ENCODE measurements at places on chromosomes 12 and 14. TPM values are rescaled to one million over a fixed set of nuclear protein-coding genes. Genes with fewer than 3 reads are reported as not detected.

- no peaks in the 10 kb centered on the region for H3K4me1 ChIP-seq
- no peak for DNase-seq
- no peak overlapping the region for H3K4me3 ChIP-seq
- H3K36me3 ChIP-seq, result no peaks in the 10 kb centered on the region
- no peak overlapping the region for H3K27ac ChIP-seq
These were observed 10.6 kb downstream of the HECTD1 start for GRCh38 chr14:31196839-31197492.

- no peak overlapping the region for H3K4me3 ChIP-seq
- no peaks in the 10 kb centered on the region for H3K4me1 ChIP-seq
- no peaks in the 10 kb centered on the region for H3K36me3 ChIP-seq
These were observed 1.4 kb downstream of the LRFN5 start for GRCh38 chr14:41607966-41608663.

IL23A gene
- 2.9 TPM for total RNA-seq

- H3K36me3 ChIP-seq, result no peaks in the 10 kb centered on the region
- H3K27ac ChIP-seq, result peak overlapping the region; percentile 91
- H3K27me3 ChIP-seq, result no peaks in the 10 kb centered on the region
- no peak for DNase-seq
- H3K4me1 ChIP-seq, result peaks cover 14% of the 10 kb centered on the region
- H3K4me3 ChIP-seq, result peak overlapping the region; percentile 65
These were observed 700 bp downstream of the PRKAG1 start for GRCh38 chr12:49017891-49018260.

ALDH2 gene
- total RNA-seq, result 38.9 TPM

MYG1 gene
- 82.5 TPM for total RNA-seq

GRCh38 chr12:74820324-74820723 lies 282.7 kb downstream of the ATXN7L3B start:
- DNase-seq, result no peak
- no peaks in the 10 kb centered on the region for H3K36me3 ChIP-seq
- H3K4me1 ChIP-seq, result no peaks in the 10 kb centered on the region
- no peaks in the 10 kb centered on the region for H3K27me3 ChIP-seq
- H3K4me3 ChIP-seq, result no peak overlapping the region

DNA sequence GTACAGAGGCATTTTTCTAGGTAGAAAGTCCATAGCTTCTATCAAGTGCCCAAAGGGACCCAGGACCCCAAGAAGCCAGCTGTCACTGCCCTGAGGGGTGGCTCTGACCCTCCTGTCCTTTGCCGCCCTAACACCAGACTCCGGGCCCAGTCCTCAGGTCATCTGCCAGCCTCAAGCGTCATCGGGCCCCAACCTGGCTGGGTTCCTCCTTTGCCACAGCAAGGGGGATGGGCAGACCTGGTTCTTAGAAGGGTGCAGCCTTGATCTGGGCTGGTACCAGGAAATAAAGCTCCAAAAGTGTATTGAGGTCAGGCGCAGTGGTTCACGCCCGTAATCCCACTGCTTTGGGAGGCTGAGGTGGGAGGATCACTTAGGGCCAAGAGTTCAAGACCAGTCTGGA lies 27.1 kb upstream of the FAM222A start:
- H3K4me1 ChIP-seq, result no peaks in the 10 kb centered on the region
- H3K27me3 ChIP-seq, result no peaks in the 10 kb centered on the region
- no peak overlapping the region for H3K4me3 ChIP-seq
- H3K36me3 ChIP-seq, result no peaks in the 10 kb centered on the region
- no peak for DNase-seq

DNA sequence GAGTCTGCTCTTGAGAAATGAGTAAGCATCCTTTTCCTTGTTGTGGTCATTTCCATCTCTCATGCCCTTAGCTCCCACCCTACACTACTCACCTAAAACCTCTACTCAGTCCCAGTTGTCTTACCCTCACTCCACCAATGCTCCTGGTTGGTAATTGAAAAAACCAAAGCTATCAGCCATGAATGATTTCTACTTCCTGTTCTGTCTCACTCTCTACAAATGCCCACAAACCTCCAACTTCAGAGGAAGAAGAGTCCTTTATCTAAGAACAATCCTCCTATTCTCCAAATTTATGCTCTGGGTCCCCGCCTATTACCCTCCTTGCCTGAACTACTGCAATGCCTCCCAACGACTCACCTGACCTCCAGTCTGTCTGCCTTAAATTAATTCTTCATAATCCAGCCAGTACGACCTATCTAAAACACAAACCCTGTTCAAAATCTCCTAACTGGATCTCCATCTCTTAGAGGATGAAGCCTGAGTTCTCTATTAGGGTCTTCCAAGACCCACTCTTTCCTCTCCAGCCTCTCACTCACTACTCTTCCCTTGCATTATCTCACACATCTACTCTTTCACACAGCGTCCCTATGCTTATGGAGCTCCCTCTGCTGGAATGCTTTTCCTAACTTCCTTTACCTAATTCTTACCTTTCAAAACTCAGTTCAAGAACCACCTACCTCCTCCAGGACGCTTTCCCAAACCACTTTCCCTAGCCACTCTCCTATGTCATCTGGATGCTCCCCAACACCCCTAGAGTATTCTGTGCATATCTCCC lies 2.2 kb downstream of the DHRS1 start:
- H3K27me3 ChIP-seq, result no peaks in the 10 kb centered on the region
- no peak overlapping the region for H3K4me3 ChIP-seq
- DNase-seq, result no peak
- H3K36me3 ChIP-seq, result no peaks in the 10 kb centered on the region
- H3K4me1 ChIP-seq, result peaks cover 16% of the 10 kb centered on the region

- no peak within 1 kb of the TSS for H3K27ac ChIP-seq
- no peak within 1 kb of the TSS for H3K4me3 ChIP-seq
- H3K4me1 ChIP-seq, result no peaks in the 10 kb centered on the region
- no peaks in the 10 kb centered on the region for H3K36me3 ChIP-seq
- H3K27me3 ChIP-seq, result peaks cover 53% of the 10 kb centered on the region
- no peak for DNase-seq
These were observed at the start of gene DACT1 for GRCh38 chr14:58637391-58638230. Gene DACT1 (plus strand): TSS chr14:58637962. CDS start chr14:58638203, 241 bp downstream.

SYT10 gene
- total RNA-seq, result not detected

DNA sequence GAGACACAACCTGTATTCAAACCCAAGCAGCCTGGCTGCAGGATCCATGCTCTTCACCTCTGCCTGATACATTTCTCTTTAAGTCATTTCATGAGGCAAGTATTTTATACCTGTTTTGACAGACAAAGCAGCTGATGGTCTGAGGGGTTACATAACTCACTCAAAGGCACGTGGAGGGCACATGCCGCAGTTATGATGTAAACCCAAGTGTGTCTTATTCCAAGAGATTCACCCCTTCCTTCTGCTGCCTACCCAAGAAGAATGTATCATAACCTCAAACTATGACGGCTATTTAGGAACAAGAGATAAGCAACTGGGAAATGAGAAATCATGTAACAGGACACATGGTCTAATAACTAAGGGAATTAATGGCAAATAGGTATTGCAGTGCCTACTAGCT lies 329.8 kb upstream of the TMPO start:
- no peaks in the 10 kb centered on the region for H3K36me3 ChIP-seq
- H3K27me3 ChIP-seq, result peaks cover 21% of the 10 kb centered on the region
- no peak overlapping the region for H3K27ac ChIP-seq
- no peak overlapping the region for H3K4me3 ChIP-seq
- no peaks in the 10 kb centered on the region for H3K4me1 ChIP-seq
- DNase-seq, result no peak

BCAT1 gene
- 75.4 TPM for total RNA-seq

- peak; percentile 95 for DNase-seq
- H3K4me1 ChIP-seq, result no peaks in the 10 kb centered on the region
- peak within 1 kb of the TSS; percentile 73 for H3K27ac ChIP-seq
- H3K36me3 ChIP-seq, result peaks cover 41% of the 10 kb centered on the region
These were observed at the start of gene MARS1 for GRCh38 chr12:57487597-57488401. Gene MARS1 (plus strand): TSS chr12:57488068. CDS start chr12:57488091, 23 bp downstream.

GRCh38 chr14:59091404-59091803 lies 97.1 kb upstream of the DAAM1 start:
- DNase-seq, result no peak
- 0 out of 2 replicates have a peak, but pooled peaks cover 7% of the 10 kb centered on the region for H3K27me3 ChIP-seq
- no peaks in the 10 kb centered on the region for H3K4me1 ChIP-seq
- H3K4me3 ChIP-seq, result no peak overlapping the region

ERO1A gene
- 83.6 TPM for total RNA-seq

RGS6 gene
- total RNA-seq, result not detected

- peak overlapping the region; percentile 76 for H3K27ac ChIP-seq
- H3K4me1 ChIP-seq, result peaks cover 45% of the 10 kb centered on the region
- H3K36me3 ChIP-seq, result peaks cover 5% of the 10 kb centered on the region
- peak; percentile 83 for DNase-seq
These were observed 4.5 kb downstream of the AJUBA start for GRCh38 chr14:22977684-22978486.
